ENCODE measurements at places on chromosomes 6 and 20.

DNA sequence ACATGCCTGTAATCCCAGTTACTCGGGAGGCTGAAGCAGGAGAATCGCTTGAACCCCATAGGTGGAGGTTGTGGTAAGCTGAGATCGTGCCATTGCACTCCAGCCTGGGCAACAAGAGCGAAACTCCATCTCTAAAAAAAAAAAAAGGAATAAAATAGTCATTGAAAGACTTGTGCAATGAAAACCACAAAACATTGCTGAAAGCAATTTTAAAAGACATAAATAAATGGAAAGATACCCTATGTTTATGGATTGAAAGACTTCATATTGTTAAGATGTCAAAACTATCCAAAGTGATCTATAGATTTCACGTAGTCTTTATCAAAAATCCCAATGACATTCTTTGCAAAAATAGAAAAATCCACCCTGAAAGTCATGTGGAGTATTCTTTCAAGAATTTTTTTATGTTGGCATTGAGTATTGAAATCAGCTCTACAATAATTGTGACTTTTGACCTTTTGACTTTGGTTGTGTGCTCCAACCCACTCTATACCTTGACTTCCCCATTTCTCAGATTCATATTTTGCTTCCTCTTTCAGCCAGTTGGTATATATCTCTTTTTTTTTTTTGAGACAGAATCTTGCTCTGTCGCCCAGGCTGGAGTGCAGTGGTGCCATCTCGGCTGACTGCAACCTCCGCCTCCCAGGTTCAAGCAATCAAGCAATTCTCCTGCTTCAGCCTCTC, 45.5 kb upstream of the SLC23A2 start:
- DNase-seq, result no peak

DNA sequence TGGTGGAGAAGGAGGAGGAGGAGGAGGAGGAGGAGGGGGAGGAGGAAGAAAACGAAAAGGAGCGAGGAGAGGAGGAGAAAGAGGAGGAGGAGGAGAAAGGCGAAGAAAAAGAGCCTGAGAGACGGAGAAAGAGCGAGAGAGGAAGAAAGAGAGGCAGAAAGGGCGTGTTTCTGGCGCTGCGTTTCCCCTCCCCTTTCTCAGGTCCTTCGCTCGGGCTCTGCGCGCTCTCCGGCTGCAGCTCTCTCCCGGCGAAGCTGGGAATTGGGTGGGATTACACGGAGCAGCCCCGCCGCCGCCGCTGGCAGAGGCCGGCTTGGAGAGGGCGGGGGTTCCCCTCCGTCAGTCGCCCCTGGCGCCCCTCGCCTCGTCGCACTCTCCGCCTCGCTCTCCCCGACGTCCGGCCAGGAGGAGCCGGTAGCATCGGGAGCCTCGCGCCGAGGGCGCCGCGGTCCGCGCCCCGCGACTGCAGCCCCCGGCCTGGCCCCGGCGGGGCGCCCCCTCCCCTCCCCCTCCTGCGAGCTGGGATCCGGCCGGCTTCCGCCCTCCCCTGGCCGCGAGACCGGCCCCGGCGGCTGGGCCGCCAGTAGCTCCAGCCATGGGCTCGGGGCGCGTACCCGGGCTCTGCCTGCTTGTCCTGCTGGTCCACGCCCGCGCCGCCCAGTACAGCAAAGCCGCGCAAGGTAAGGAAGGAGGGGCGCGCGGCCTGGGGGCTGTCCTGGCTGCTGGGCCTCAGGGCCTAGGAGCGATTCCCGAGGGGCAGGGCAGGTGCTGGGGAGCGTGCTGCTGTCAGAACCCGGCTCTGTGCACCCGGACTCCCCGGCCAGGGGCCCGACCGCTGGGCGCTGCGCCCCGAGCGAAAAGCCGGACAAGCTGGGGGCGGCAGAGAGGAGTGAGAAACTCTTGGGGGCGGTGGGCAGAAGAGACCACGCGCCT, at the start of gene SCUBE3:
Gene SCUBE3, plus strand, starts transcription at position 133 of the 933 bp plus-strand sequence. Its CDS starts 463 bp downstream, at position 596.
- no peak for DNase-seq

DNA sequence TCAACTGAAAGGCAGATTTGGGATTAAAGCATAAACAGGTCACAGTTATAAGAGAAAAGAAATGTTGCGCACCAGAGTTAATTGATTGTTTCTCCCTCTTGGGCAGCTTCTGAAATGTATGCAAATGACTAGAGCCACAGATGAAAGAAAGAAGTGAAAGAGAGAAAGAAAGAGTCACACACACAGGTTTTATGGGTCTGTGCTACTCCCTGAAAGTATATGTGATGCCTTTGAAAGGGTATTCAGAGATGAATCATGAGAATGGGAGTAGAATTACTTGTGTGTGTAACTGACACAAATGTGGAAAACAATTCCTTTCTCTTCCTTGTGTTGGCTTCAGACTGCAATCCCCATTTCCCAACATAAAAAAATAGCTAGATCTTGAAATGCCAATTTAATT, 196.9 kb downstream of the FOXA2 start:
- DNase-seq, result no peak

DNA sequence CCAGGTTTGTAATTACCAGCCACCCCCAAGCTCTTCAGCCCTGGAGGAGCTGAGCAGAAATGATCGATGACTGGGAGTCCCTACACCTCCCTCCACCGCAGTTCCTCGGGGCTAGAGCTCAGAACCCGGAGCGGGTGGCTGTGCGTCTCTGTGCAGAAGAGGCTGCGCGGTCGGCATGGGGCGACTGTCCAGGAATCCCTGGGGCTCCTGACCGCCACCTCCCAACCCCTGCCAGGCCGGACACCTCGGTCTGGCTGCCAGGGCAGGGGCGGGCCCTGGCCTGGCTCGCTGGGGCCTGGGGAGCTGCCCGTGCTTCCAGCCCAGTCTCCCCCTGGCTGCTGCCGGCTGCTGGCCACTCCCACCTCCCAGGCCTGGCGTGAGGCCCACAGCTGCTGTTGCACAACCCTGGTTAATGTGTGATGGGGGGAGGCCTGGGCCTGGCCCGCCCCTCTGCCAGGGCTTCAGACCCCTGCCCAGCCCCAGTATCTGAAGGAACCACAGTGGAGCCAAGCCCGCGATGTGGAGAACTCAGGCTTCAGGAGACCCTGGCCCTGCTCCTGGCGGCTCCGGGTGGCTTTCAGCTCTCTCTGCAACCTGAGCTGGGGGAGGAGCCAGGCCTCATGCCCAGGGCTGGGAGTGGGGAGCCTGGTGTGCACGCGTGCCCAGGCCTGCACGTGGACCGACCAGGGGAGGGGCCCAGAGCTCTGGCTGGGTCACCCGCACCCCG, 1.2 kb downstream of the SLC2A4RG start:
- DNase-seq, result no peak

- DNase-seq, result no peak
Observed at GRCh38 chr6:109747221-109747620, 56.1 kb downstream of the FIG4 start.

- DNase-seq, result no peak
Observed at GRCh38 chr6:56536536-56536935, 106.2 kb downstream of the DST start.

DNA sequence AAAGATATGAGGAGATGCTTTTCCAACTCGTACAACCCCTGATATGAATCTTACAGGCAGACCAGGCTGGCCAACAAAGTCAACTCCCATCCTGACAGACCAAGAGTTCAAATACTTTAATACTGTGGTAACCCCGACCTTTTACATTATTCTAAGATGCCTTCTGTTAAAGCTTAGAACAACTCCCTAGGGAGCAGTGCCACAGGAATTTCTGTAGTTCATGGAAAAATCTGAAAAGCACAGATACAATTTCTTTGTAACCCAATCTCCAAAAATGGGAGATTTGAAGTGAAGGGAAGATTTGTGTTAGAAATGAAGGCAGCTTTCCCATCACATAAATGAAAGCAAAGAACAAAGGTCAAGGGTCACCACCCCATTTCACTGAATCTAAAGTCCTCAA, 151.3 kb upstream of the BEND6 start:
- no peak for DNase-seq

GRCh38 chr6:38176797-38177751, 357.5 kb downstream of the ZFAND3 start:
- DNase-seq, result no peak

DNA sequence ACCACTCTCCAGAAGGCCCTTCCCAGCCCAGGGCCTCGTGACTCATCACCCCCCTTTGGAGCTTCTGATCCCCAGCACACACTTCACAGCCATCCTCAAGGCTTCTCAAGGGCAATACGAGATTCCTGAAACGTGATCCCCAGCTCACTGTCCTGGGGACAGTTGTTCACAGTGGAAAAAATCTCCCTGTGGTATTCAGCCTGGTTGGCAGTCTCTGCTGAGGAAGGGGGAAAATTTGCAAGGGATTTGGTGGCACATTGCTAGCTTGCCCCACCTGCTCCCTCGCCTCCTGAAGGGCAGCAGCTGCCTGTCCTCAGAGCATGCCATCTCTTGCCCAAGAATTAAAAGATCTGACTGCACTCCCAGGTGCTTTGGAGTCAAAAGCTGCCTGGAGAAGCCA, 20.7 kb upstream of the PKHD1 start:
- no peak for DNase-seq

GRCh38 chr6:74000666-74001490, 304.9 kb downstream of the CD109 start:
- no peak for DNase-seq

- no peak for DNase-seq
Observed at GRCh38 chr6:69111301-69111700, 476.2 kb downstream of the ADGRB3 start.

- DNase-seq, result no peak
Observed at GRCh38 chr20:56518721-56519398, 5.7 kb upstream of the FAM209A start.

DNA sequence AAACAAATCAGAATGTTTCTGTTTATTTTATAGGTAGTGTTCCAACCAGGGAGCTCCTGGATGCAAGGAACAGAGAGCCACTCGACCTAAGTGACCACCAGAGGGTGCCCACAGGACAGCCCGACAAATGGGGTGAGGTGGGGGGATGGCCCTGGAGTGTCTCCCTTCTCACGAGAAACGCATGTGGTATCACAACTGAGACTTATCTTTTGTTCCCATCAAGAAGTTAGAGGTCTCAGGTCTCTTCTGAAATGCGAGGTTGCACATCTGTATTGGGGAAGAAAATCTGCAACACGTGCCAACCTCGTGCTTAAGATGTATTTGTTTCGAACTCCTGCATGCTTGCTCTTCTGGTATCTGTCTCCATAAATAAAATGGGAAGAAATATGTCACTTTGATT, 104.0 kb downstream of the ISM1 start:
- DNase-seq, result no peak

DNA sequence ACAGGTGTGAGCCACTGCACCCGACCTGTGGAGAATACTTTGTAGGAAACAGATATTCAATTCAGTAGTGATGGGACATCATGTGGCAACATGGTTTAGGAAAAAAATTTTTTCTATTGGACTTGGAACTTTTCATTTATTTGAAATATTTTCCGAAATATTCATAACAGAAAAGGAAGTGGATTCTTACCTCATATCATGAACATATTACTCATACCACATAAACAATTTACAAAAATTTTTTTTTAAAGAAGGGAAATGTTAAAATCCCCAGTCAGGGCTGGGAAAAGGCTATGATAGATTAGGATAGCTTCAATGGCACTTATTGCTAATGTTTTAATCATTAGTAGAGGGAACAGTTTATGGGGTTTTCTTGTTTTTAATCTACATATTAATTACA, 6.8 kb upstream of the ALDH8A1 start:
- DNase-seq, result no peak

DNA sequence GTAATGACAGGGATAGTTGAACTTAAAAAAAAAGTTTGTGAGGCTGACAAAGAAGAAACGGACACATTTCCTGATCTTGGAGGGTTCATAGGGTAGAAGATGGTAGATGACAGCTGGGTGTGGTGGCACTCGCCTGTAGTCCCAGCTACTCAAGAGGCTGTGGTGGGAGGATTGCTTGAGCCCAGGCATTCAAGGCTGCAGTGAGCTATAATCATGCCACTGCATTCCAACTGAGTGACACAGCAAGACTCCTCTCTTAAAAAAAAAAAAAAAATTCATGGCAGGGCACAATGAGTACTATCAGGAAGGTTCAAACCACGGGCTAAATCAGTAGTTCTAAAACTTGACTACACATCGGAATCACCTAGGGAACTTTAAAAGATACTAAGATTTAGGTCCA, 2.0 kb upstream of the MICA start:
- DNase-seq, result no peak

DNA sequence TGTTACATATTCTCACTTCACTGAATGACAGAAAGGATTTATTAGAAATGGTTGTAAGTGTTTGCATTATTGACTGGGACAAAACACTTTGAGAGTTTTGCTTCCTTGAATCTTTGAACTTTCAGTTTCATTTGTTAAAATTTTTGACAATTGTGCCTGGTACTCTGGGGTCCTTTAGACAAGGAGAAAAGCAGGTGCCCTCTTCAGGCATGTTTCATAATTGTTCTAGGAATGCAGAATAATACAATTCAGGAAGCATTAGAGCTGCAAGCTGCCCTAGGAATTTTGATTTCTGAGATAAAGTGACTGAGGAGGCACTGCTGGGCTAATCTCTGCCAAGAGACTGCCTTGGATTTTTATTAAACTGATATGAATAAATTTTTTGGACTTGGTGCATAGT, 49.7 kb downstream of the TOP1 start:
- no peak for DNase-seq

GRCh38 chr6:111805511-111806164, 67.6 kb downstream of the FYN start:
- no peak for DNase-seq

- no peak for DNase-seq
Observed at GRCh38 chr6:72522735-72523141, 99.1 kb upstream of the KCNQ5 start.

GRCh38 chr6:24742216-24742738, 23.3 kb upstream of the C6orf62 start:
- no peak for DNase-seq

DNA sequence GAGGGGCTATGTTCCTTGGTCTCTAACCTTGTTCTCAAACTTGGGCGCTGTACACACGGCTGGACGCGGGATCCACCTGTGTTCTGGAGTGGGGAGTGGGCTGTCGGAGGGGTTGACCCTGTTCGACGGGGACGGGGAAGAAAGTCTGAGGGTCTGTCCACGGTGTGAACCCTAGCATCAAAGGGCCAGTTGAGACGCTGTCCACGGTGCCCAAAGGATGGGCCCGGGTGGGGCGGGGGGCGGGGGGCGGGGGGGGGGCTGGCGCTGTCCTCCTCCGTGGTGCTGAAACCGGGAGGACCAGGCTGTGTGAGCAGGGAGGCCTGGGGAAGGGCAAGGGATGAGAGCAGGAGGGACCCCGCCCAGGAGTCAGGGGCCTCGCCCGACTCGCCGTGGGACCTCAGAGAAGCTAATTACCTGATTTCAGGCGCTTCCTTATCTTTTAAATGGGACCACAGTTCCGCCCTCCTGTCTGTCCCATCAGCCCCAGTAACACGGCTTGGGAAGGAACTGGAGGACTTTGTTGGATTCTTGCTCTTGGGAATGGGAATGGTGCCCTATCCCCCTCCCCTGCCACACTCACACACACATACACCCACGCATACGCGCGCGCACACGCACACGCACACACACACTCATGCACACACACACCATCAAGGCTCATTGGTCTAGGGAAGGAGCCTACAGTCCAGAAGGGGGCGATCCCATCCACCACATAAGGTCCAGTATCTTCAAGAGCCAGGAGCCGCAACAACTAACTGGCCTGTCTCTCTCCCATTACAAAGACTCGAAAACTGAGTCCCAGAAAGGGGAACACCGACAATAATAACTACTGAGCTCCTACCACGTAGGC, 1.0 kb upstream of the VSTM2L start:
- no peak for DNase-seq

- DNase-seq, result no peak
Observed at GRCh38 chr6:100229512-100229911, 235.2 kb downstream of the SIM1 start.

- no peak for DNase-seq
Observed at GRCh38 chr6:89087881-89088280, 7.3 kb downstream of the PNRC1 start.

- DNase-seq, result no peak
Observed at GRCh38 chr6:26602262-26602661, 5.5 kb downstream of the ABT1 start.

- DNase-seq, result no peak
Observed at GRCh38 chr20:60632391-60633262, 619.4 kb upstream of the CDH4 start.

Measured in stimulated activated CD4-positive, alpha-beta T cell treated with anti-CD3 and anti-CD28 coated beads, Interleukin-15, amount 100 ng/mL, for 1 hour (primary cell).